ENCODE measurements at places on chromosomes 3 and 15.

DNA sequence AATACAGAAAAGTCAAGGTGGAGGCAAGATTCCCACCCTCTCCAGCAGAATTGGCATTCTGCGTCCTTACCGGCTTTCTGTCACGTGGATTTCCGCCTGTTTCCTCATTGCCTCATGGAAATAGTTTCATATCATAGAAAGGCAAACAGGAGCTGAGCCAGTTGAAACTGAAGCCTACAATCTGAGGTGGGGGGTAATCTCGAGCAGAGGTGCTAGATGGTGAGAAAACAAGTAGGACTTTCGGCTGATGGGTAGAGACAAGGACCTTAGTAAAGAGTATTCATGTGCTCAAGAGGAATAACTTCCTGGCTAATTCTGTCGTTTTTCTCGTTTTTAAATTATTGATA, 39.9 kb downstream of the LRCH3 start:
- no peak for DNase-seq

DNA sequence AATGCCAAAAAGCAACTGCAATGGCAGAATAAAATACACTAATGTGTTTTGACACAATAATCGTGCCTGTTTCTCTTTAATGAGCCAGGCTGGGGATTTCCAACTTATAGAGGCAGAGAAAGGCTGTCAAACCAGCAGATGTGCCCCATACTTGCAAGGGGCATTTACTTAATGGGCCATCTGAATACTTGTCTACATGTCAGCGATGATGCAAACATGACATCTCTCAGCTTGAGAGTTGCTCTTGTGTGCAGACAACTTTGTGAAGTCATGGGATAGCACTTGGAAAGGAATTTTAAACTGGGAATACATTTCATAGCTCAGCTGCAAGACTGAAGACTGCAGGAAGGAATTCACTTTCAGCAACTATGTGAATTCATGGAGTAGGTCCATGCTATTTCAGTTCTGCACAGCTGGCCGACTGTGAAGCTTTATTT, 127.4 kb upstream of the ADAMTS9 start:
- no peak for DNase-seq

DNA sequence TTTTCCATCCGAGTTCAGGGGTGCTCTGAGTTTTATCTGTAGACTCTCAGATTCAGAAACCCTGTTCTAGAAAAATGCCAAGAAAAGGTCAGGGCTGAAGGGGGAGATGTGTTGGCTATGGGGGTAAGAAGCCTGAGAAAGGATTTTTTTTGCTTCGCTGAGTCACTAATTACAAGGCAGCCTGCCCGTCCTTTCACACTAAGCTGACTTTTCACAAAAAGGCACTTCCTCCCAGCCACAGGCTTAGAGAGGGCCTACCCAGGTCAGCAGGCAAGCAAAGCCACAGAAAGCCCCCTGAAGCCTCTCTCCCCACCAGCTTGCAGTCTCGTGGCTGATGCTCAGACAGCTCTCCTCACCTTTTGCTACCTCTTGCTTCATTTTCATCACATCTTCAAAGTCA, 192.6 kb upstream of the PRICKLE2 start:
- no peak for DNase-seq

- DNase-seq = no peak
Observed at GRCh38 chr15:25770618-25771337, 92.3 kb downstream of the ATP10A start.

- DNase-seq = no peak
Observed at GRCh38 chr15:82875411-82876003, 66.1 kb downstream of the WHAMM start.

DNA sequence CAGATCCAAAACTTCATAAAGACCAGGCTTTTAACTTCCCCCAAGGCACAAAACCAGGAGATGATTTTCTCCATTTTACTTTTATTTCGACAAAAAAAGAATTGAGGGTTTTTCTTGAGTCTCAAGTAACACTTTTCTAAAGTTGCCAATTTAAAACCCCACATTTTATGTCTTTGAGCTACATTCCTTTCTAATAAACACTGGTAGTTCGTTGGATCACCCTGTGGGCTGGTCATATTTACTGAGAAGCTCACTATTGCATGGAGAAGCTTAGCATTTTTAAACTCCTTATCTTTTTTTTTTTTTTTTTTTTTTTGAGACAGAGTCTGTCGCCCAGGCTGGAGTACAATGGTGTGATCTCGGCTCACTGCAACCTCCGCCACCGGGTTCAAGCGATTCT, 255.1 kb upstream of the TPM1 start:
- DNase-seq = no peak

DNA sequence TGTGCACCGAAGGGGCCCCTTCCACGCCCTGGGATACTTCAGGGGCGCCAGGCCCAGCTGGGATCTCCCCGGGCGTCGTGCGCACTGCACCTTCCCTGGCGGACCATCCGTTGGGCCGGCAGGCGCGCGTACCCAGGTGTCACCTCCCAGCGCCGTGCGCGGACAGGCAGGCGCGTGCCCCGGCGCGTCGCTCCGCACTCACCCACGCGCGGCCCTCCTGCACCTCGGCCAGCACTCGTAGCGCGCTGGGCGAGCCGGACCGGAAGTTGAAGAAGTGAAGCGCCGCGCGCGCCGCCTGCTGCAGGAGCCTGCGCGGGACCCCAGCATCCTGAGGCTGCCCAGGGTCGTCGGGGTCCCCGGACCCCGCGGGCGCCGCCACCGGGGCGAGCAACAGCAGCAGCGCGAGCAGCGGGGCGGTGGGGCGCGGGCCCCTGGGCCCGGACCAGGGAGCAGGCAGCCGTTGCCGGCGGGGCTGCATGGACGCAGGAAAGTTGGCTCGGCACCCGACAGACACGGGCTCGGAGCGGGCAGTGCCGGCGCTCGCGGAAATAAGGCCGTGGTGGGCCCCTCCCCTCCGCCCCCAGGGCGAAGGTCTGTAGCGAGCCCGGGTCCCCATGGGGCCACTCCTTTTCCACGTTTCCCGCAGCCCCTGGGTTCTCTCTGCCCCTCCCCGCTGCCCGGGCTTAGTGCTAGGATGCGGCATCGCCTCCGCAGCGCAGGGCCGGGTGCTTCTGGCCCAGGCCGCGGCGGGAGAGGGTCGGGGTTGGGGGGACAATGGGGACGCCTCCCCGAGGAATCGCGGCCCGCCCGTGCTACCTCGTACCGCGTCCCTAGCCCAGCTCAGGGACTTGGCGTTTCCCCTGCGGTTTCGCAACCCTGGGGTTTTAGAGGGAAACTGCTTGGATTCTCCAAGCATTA, at the start of gene RARRES1:
Gene RARRES1 (minus strand): TSS at position 520 of the 918 bp plus-strand sequence. CDS start 42 bp downstream, at position 478.
- DNase-seq = peak; percentile 21

GRCh38 chr3:4069796-4070195, 233.4 kb upstream of the SETMAR start:
- no peak for DNase-seq

GRCh38 chr3:14861446-14862302, 42.9 kb downstream of the FGD5 start:
- no peak for DNase-seq

GRCh38 chr3:169272532-169272931, 391.0 kb downstream of the MECOM start:
- no peak for DNase-seq

GRCh38 chr3:56413911-56414310, 54.4 kb downstream of the ERC2 start:
- no peak for DNase-seq

DNA sequence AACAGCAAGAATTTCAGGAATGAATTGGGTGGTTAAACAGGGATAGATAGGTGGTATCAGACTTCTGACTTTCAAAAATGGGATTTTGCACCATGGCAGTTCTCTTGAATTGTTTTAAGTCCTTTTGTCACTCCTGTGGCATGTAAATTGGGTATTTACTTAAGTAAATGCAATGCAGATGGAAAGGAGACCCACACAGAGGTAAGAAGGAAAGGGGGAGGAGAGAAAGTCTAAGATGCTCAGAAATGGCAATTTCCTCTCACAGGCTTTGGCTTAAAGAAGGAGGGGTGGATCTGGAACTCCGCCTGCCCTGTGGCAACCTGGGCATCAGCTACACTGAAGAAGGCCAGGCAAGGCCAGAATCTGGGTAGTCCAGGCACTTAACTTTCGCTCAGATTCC, 197.1 kb upstream of the UBE2E1 start:
- no peak for DNase-seq

DNA sequence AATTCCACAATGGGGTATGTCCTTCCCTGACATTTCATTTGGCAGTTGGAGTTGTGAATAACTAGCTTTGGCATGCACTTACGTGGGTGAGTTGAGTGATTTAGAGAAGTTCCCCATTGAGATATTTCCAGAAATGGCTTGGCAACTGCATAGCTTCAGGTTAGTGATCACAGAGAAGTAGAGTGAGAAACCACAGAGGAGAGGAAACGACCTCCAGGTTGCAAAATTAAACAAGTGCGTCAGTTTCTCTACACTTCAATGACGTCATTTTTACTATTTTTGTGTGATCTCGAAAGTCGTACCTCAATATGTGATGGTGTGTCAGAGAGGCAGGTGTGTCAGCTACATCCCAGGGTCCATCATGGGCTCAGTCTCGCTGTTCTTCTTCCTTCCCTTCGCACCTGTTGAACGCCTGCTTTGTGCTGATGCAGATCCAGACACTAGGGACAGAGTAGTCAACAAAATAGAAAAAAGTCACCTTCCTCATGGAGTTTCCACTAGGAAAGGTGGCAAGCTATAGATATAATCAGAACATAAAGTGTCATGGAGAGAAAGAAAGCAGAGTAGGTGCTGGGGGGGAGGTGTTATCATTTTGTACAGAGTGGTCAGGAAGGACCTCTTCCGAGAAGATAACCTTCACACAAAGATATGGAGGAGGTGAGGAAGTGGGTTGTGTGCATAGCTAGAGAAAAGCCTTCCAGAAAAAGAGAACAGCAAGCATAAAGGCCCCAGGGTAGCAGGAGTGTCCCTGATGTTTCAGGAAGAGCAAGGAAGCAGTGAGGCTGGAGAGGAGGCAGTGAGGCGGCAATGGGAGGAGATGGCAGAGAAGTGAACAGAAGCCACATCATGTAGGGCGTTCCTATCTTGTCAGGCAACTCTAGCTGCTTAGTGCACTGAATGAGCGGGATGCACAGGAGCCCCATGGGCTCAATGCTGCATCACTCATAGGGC, 75.6 kb downstream of the MCTP2 start:
- peak; percentile 40 for DNase-seq

DNA sequence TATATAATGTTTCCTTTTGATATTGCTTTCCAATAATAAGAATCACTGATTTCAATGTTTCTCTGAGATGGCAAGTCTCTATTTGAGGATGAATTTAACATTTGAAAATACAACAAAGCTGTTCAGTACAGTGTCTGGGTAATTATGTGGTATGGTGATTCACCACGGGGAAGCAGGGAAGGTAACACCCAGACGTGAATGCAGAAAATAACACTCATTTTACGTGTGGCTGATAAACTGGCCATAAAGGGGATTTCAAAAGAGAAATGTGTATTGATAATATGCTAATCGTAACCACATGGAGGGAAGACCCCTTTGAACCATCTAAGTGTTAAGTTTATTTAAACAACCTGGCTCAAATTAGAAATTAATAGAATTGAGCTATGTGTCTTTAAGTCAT, 344.6 kb downstream of the GRM7 start:
- DNase-seq = no peak

- no peak for DNase-seq
Observed at GRCh38 chr3:101548527-101549105, 13.1 kb upstream of the TRMT10C start.

- DNase-seq = peak; percentile 16
Observed at GRCh38 chr3:13072600-13073325, 466 bp downstream of the IQSEC1 start.

DNA sequence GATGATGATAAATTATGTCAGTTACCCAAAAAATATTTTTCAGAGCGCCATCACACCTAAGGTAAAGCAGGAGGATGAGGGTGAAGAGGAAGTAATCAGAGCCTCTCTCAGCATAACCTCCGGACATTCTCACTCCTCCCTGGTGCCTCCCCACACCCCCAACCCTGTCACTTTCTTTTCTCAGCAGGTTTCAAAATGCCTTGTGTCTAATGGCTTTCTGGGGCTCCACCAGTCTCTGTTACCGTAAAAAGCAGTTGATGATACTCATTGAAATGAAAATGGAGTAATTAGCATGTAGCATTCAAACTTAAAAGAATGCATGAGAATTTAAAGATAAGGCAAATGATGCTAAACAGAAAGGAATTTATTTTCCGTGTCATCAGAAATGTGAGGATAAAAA, 180.0 kb downstream of the ERC2 start:
- no peak for DNase-seq

DNA sequence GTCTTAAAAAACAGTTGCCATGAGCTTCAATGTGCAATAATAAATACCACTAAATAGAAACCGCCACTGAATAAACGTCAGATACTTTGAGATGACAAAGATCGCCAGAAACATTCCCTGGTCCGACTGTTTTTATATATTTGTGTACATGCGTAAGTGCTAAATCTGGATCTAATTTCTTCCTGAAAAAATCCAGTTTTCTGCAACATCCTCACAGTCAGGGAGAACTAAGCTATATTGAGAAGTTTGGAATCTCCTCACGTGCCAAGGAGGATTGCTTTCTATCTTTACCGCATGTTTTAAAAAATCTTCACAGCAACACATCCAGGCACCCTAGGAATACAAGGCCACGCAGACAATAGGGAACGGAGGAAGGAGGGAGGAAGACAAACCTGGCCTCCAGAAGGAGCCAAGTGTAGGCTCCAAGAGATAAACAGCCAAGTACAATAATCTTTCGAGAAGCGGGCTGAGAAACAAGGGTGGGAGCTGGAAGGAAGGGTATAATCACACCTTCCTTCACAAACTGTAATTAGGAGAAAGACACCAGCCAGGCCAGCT, 5.7 kb downstream of the VGLL4 start:
- DNase-seq = no peak

GRCh38 chr3:57026944-57027343, 33.5 kb upstream of the SPATA12 start:
- DNase-seq = no peak

DNA sequence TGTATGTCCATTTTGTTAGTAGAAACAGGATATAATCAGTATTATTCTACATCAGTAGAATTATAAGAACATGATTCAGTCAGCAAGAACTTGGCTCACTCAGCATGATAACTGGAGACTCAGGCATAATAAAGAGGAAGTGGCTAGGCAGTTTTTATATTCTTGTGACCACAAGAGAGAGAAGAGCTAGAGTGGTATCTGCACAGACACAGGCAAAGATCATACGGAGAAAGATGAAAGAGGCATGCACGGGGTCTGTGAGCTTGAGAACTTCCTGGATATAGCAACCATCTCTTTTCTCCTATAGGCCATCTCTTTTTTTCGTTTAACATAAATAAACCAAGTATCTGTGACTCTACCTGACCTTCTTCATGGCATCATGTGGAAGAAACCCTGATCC, 46.8 kb downstream of the MYO5A start:
- DNase-seq = peak; percentile 88

GRCh38 chr3:175338775-175339535, 479.8 kb downstream of the NAALADL2 start:
- DNase-seq = no peak
